ENCODE measurements at places on chromosomes 5 and 9. TPM values are rescaled to one million over a fixed set of nuclear protein-coding genes. Genes with fewer than 3 reads are reported as not detected.

GRCh38 chr5:109762821-109763220 is 73.1 kb downstream of the MAN2A1 start:
- DNase-seq = no peak

FOXD4L4 gene
- total RNA-seq = 0.16 TPM

- no peak for DNase-seq
Observed at GRCh38 chr5:56006094-56006493, 11.3 kb upstream of the IL6ST start.

DNA sequence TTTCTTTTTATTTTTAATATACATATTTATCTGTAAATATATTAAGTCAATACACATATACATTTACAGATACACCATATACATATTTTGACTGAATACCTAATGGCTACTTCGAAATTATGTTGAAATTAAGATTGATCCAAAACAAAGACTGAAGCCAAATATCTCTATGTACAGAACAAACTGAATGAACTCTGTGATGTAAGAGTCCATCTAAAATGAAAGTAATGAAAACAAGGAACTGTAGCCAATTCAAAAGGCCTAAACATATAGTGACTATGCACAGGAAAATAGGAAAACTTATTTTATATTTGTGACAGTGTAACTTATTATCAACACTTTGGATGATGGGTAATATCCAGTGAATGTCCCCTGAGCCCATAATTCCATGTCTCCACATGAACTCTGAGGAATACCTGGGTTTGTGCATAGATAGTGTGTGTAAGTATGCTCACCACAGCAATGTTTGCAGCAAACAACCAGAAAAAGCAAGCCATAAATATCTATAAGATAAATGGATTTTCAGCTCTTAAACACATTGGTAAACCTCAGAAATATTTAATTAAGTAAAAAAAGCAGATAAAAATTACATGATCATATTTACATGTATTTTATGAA is 517.2 kb upstream of the CDH6 start:
- no peak for DNase-seq

GRCh38 chr5:95564450-95564849 is 9.5 kb downstream of the ARSK start:
- DNase-seq = no peak

CD72 gene
- 28.7 TPM for total RNA-seq

- DNase-seq = no peak
Observed at GRCh38 chr5:139588962-139589361, 27.8 kb downstream of the UBE2D2 start.

Data from activated T-cell treated with anti-CD3 and anti-CD28 coated beads, Interleukin-2, amount 50 U/mL, for 72 hours (primary cell).